NB4 (cell line): ENCODE measurements at places on chromosomes 7 and 10.

- no peak for DNase-seq
Measured at GRCh38 chr7:47568547-47568946, 13.4 kb downstream of the TNS3 start.

GRCh38 chr10:13685885-13686284 lies 99.1 kb downstream of the PRPF18 start:
- DNase-seq: no peak

DNA sequence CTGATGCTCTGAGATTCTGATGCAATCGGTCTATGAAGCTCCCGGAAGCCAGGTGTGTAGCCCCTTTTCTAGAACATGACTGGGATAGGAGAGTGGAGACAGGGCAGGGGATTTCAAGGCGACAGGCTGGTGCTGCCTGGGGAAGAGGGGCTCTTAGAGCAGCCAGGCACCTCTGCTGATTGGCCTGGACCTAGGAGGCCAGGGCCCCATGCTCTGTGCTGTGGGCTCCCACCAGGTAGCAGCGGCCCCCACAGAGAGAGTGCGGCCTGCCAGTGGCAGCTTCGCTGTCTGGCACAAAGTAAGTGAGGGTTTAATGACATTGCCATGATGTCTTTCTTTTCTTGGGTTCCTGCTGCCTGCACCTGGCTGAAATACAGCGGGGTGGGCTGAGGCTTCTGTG lies 99.4 kb upstream of the PODXL start:
- DNase-seq: no peak

GRCh38 chr7:140458201-140458600 lies 21.1 kb downstream of the MKRN1 start:
- no peak for DNase-seq

- no peak for DNase-seq
Measured at GRCh38 chr7:134710854-134711624, 64.4 kb downstream of the BPGM start.

DNA sequence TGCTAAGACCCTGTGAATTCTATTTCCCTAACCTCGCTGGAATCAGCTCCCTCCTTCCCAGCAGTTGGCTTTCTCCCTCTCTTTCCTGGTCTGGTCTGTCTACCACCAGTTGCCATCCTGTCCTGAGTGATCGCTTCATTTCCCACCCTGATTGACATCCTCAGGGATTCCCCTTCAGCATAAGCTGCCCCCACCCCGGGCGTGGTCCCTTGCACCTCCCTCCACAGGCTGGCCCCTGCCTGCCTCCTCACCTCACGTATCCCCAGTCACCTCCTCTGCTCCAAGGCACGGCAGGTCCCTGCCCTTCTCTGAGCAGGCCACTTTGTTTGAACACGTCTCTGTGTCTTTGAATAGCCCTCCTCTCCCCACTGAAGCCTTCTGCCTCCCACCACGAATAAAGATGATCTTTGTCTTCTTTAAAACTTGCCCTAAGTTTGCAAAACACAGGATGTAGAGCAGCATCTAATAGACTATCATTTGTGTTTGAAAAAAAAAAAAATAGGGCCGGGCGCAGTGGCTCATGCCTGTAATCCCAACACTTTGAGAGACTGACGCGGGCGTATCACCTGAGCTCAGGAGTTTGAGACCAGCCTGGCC lies 233.5 kb downstream of the CUX1 start:
- DNase-seq: no peak

- peak; percentile 94 for DNase-seq
Measured at GRCh38 chr7:98133181-98133580, 26.5 kb downstream of the LMTK2 start.

DNA sequence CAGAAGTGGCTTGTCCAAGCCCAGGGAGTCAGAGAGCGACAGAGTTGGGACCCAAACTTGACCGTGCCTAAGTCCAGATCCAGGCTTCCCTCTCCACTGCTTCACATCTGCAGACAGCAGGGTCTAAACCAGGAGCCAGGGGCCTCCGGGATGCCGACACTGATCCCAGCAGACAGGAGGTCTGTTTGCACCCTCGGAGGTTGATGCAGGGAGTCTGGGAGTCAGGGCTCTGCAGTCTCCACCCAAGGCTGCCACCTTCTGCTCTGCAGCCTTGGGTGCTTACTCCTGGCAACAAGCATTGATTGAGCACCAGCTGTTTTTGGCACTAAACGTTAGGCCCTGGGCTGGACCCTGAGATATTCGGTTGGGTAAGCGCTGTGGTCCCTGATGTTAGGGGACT lies 21.0 kb downstream of the ELFN1 start:
- DNase-seq: no peak

- no peak for DNase-seq
Measured at GRCh38 chr10:126169899-126170298, 218.4 kb downstream of the ADAM12 start.

DNA sequence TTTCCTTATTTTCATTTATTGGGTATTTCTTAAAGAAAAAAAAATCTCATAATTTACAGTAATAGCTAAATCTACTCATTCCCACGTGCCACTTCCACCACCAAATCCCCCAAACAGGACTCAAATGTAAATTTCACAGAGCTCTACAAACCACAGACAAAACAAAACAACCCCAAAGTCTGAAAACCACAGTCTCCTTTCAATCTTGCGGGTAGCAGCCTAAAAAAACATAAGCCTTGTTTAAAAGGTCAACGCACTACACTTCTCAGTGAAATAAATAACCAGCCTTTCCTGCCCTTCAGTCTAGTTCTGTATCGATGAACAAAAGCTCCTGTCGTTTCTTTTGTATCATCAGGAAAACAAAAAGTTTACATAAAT lies 121.8 kb upstream of the AFAP1L2 start:
- no peak for DNase-seq

DNA sequence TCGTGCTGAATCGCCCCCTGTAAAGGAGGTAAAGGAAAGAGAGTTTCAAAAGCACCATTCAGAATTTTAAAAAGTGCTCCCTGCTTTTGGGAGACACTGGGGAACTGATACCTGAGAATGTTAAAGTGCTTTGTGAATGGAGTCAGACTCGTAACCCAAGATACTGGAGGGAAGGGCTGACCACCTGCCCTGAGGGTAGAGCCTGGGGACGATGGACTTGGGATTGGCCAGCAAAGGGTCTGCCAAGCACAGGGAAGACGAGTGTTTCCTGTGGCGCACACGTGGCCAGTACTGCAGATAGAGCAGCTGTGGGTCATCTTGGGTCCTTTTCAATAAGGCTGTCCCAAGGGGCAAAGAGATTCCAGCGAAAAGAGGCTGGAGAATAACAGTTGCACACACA lies 1284.1 kb upstream of the AUTS2 start:
- no peak for DNase-seq

DNA sequence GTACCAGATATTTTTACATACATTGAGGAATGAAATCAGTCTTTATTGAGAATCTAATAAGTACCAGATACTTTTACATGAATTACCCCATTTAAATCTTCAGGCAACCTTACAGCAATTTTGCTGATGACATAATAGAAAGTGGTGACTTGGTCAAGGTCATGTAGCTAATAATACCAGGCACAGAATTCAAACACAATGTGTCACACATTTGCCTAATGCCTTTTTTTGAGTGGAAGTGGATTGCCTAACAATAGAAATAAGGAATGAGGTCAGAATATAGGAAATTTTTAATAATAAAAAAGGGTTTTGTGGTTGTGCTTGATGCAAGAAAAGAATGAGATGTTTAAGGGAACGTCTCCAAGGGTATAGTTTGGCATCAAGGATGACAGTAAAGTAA lies 466.6 kb upstream of the IGFBP3 start:
- no peak for DNase-seq

DNA sequence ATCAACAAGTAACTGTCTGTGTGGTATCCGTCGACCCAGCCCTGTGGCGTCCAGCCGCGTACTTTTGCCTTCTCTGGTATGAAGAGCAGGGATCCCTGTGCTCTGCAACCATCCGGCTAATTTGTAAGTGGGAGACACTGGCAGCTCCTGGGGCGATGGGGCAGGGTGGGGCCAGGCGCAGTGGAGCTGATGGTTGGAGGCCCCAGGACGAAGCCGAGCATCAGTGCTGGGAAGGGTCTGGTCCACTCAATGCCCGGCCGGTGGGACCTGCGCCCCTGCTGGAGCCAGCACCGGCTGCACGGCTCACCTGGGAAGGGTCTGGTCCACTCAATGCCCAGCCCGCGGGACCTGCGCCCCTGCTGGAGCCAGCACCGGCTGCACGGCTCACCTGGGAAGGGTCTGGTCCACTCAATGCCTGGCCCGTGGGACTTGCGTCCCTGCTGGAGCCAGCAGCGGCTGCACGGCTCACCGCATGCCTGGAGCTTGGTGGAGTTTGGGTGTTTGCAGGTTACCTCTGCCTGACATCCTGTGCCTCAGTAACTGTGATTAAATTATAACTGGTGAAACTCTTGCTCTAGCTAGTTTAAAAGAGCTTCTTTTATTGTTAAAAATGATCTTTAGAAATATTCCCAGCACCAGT lies 96.1 kb downstream of the NKX6-2 start:
- no peak for DNase-seq

GRCh38 chr10:89664203-89664602 lies 19.2 kb upstream of the PANK1 start:
- DNase-seq: no peak

DNA sequence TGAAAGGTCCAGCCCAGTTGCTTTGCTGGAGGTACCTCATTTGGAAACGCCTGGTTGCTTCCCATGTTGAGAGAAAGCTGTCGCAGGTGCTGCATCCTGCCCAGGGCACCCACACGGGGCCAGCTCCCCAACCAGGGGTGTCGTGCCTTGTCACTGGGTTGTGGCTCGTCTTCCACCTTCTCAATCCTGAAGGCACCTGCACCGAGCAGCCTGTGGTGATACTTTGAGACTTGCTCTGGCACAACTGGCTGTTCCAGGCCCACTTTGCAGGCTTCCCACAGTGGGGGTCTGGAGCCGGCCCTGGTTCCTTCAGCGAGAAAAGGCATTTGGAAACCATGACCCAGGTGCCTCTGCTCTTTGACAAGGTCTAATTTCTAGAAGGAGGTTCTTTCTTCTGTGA lies 197.3 kb upstream of the PPP2R2D start:
- no peak for DNase-seq

- no peak for DNase-seq
Measured at GRCh38 chr7:5564894-5565293, 141.3 kb upstream of the TNRC18 start.
